Muscle of leg (tissue), 16 donors: ENCODE measurements at places on chromosomes 7 and 10. TPM values are rescaled to one million over a fixed set of nuclear protein-coding genes. Genes with fewer than 3 reads are reported as not detected.

The POM121 gene
- 6.3 TPM for total RNA-seq

- H3K4me1 ChIP-seq: peaks cover 3% of the 10 kb centered on the region
- H3K27me3 ChIP-seq: no peaks in the 10 kb centered on the region
- H3K27ac ChIP-seq: no peak overlapping the region
- no peak for DNase-seq
- peaks cover 24% of the 10 kb centered on the region for H3K36me3 ChIP-seq
Observed at GRCh38 chr10:99421233-99421739, 9.1 kb downstream of the GOT1 start.

DNA sequence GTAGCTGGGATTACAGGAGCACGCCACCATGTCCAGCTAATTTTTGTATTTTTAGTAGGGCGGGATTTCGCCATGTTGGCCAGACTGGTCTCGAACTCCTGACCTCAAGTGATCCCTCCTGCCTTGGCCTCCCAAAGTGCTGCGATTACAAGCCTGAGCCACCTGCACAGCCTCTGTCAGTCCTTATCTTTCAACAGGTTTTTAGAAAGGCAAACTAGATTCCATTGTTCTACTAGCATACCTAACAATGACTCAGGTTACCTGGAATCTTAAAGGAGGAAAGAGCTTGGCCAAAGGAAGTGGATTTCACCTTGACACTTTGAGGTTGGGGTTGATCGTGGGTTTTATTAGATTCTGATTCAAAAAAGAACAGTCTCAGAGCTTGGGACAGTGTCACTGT is 3.2 kb downstream of the ABCC2 start:
- no peaks in the 10 kb centered on the region for H3K4me1 ChIP-seq
- no peaks in the 10 kb centered on the region for H3K27me3 ChIP-seq
- DNase-seq: no peak

DNA sequence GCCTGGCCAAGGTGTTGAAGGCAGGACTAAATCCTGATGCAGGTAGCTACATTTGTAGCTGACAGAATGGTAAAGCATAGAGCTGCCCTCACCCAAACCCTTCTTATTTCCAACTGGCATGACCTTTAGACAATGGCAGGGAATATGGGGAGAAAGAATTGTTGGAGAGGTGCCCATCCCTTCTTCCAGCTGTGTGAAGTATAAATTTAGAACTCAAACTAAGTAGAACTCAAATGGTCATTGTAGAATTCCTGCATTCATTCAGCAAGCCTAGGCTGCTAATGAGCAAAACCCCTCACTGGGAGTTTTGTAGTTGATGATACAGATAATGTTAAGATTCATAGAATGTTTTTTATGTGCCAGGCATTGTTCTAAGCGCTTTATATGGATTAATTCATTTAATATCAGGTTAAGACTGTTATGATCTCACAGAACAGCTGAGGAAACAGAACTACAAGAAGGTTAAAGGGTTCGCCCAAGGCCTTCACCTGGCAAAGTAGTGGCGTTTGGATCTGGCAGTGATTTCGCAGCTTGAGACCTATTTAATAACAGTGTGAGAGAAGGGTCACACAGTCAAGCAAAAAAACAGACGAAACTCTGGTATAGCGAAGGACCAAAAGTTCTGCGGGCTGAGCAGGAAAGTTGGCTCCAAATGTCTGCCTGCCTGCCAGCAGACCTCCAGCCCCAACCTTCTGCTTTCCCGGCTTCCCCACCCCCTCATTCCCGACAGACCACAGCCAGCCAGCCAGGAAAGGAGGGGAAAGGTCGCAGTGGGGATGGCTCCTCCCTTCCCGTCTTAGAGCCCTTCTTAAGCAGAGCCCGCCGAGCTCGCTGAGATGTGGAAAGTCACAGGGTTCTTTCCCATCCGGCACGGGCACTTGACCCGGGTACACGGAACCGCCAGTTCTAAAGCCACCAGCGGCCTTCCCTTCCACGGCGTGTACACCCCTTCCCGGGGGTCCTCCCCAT is 1.6 kb upstream of the HILPDA start:
- peak overlapping the region; percentile 98 for H3K27ac ChIP-seq
- peaks cover 12% of the 10 kb centered on the region for H3K36me3 ChIP-seq
- H3K4me1 ChIP-seq: peaks cover 32% of the 10 kb centered on the region
- peak; percentile 97 for DNase-seq
- H3K27me3 ChIP-seq: no peaks in the 10 kb centered on the region
- H3K4me3 ChIP-seq: peak overlapping the region; percentile 18
